Omental fat pad (tissue), 4 donors: ENCODE measurements at places on chromosomes 13 and 19.

DNA sequence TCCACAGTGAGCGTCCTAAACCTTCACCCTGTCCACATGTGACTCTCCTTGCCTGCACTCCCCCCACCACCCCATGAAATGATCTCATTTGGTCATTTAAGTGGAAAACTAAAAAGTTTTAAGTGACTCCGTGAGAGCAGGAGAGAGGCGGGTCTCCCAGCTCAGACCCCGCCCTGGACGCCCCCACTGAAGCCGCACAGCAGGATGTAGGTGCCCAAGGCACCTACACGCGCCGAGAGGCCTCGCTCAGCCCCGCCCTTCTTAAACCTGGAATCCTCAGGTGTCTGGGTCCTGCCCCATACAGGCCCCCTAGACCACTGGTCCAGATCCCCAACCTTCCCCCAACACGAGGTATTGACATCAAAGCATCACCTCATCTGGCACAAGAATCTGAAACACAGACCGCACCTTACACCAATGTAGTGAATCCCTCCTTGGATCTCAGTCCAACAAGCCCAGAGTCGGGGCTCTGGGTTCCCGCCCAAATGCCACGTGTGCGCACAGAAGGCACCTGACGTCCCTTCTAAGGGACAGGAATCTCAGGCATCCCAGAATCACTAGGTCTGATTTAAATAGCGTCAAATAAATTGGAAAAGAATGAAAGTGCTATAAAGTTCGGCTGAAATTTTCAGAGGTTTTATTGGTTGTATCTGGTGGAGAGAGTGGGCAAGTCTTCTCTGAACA lies 3.5 kb downstream of the IGFL1 start:
- DNase-seq = no peak

- DNase-seq = no peak
Measured at GRCh38 chr13:29452773-29453616, 142.5 kb downstream of the SLC7A1 start.

DNA sequence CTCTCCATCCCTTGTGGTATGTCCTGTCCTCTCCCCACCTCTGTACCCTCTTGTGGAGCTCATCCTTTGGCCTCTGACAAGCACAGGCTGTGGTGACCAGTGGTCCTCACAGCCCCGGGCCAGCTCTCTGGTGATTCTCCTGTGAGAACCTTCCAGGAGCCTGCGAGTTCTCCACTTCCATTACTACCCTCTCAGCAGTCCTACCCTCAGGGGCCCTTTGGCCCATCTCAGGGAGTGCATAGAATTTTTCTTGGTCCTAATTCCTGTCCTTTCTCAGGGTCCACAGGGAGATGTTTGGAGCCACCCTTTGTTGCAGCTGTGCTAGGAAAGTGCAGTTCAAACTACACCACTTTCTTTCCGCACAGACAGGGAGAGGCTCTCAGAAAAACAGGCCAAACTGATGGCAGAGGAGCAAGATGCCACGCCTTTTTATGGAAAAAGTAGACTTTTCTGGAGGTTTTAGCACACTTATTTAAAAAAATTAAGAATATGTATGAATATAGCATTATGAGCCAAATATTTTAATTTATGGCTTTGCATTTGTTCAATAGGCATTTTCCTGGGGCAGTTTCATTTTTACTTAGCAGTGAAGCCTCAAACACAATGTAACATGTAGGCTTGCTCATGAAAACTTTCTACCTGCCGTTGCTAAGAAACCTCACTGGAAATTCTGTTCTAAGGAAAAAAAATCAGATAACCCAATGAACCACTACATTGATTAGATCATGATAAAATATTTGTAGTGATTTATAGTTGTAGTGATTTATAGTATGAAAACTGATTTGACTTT lies 92.0 kb downstream of the GPR12 start:
- DNase-seq = no peak

GRCh38 chr19:38021352-38021751 lies 114.3 kb downstream of the SIPA1L3 start:
- DNase-seq = no peak

DNA sequence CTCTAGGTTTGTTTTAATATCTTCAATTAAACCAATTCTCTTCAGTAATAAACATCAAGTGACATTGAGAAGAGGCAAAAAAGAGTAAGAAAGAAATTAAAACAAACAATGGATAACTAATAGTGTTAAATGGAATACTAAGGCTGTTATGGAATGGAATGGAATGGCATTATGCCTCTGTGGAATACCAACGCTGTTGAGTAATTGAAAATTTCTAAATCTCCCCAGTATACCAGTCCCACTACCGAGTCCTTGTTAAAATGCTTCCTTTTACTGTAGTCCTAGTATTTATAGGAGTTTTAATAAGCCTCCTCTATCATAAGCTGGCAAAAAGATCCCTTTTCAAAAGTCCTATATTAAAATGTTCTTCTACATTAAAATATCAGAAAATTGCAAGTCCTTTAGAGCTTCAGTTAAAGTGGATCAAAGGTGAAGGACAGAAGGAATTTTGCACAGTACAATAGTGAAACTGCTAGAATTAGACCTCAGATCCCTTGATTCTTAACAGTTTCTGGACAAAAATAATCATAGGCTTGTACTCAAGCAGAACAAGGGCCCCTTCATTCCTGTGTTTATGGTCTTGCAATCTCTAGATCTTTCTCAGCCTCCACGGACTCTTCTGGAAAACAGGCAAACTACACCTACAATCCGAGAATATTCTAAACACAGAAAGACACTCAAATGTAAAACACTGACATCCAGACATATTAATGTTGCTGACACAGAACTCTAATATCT lies 128.2 kb downstream of the PCDH9 start:
- DNase-seq = no peak
